ENCODE measurements at places on chromosomes 11 and 22.

GRCh38 chr11:45886816-45887520, 1.5 kb downstream of the MAPK8IP1 start:
- DNase-seq, result no peak

GRCh38 chr11:95682552-95682951, 107.0 kb downstream of the FAM76B start:
- no peak for DNase-seq

DNA sequence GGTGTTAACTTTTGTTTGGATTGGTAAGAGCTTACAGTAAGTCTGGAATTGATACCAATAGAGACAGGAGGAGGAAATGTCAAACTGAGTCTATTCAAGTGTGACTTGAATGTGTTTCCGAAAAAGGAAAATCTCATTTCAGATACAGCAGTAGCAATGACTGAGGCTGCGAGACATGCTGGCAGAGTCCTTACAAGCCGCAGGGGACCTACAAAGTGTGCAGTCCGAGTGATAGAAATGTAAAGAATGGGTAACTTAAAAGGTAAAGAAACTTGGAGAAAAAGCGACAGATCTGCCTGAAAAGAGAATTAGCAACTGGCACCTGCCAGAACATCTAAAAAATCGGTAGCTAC, 444 bp downstream of the CWF19L2 start:
- DNase-seq, result no peak

DNA sequence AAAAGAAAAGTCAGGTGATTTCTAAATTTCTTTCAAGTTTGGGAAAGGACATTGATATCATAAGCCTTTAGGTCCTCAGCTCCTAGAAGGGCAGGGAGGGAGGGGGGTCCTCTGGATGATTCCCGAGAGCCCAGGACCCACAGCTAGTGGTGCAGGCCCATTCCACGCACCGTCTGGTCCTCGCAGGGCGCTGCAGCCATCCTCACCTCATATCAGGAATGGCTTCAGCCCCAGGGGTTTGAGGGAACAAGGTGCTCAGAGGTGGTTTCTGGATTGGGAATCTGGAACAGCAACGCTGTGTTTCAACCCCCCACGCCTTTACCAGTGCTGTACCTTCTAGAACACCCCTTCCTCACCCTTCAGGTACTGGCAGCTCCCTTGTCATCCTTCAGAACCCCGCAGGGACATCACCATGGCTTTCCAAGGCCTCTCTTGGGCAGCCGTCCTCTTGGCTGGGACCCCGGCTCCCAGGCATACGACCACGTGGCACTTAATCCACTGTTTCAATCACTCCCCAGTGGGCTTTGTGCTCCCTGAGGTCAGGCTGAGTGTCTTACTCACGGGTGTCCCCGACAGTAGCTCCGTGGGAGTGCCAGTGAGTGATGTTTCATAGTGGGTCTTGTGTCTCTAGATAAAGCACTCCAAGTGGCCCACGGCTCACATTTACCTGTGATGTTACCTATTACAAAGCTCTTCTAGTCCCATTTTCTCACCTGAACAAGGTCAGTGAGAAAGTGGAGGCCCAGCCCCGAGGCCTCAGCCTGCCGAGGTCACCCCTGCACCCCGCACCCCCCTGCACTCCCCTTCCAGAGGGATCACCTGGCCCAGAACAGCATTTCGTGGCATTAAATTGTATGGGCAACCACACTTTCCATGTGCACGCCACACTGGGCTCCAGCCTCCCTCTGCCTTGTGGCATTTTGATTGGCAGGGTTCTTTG, 93.9 kb downstream of the MORC2 start:
- no peak for DNase-seq

- no peak for DNase-seq
Observed at GRCh38 chr11:47510209-47510608, 42.7 kb downstream of the CELF1 start.

DNA sequence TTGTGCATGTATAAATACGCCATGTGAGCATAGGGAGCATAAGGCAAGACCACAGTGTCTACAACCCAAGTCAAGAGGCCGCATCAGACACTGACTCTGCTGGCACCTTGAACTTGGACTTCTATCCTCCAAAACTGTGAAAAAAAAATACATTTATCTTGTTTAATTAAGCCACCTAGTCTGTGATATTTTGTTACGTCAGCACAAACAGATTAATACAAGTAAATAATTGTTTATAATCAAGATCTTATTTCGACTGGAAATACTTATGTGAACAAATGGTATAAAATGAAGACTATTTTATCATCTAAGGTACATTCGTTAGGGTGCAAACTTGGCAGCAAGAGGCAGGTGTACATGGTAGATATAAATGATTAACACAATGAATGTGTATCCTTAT, 599.3 kb upstream of the LRRC4C start:
- no peak for DNase-seq

Measured in bone marrow (tissue), 2 donors.